Stimulated activated CD4-positive, alpha-beta T cell treated with anti-CD3 and anti-CD28 coated beads, Interleukin-1b, Interleukin-23, amount 100 ng/mL, for 1 hour (primary cell): ENCODE measurements at places on chromosomes 3 and 15.

- DNase-seq = no peak
Measured at GRCh38 chr3:9195390-9195789, 54.1 kb downstream of the SRGAP3 start.

- DNase-seq = no peak
Measured at GRCh38 chr3:124438813-124439212, 291.4 kb upstream of the UMPS start.

DNA sequence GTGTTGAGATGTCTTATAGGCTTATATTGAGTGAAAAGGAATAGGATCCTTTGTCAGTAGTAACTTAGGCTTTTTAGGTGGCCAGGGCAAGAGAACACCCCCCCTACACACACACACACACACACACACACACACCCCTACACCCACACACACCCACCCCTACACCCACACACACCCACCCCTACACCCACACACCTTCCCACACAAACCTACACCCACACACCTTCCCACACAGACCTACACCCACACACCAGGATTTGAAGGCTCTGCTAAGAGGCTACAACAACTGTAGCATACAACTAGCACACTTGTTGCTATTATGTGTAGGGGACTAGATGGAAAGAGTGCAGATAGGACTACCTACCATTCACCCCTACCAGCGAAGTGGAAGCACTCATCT lies 172.6 kb downstream of the PGPEP1L start:
- DNase-seq = no peak

DNA sequence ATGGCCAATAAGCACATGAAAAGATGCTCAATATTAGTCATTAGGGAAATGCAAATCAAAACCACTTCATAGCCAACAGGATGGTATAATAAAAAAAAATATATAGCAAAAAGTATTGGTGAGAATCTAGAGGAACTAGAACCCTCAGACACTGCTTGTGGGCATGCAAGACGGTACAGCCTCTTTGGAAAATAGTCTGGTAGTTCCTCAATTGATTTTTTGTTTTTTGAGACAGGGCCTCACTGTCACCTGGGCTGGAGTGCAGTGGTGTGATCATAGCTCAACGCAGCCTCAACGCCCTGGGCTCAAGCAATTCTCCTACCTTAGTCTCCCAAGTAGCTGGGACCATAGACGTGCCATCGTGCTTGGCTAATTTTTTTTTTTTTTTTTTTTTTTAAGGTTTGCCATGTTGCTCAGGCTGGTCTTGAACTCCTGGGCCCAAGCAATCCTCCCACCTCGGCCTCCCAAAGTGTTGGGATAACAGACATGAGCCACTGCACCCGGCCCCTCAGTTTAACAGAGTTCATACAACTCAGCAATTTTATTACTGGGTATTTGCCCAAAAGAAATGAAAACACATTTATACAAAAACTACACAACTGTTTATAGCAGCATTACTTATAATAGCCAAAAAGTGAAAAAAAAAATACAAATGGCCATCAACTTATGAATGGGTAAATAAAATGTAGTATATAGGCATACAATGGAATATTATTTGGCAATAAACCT lies 5.1 kb downstream of the PRC1 start:
- no peak for DNase-seq

- no peak for DNase-seq
Measured at GRCh38 chr3:81910244-81910852, 148.9 kb upstream of the GBE1 start.

- no peak for DNase-seq
Measured at GRCh38 chr15:68517285-68517761, 61.5 kb upstream of the CORO2B start.

DNA sequence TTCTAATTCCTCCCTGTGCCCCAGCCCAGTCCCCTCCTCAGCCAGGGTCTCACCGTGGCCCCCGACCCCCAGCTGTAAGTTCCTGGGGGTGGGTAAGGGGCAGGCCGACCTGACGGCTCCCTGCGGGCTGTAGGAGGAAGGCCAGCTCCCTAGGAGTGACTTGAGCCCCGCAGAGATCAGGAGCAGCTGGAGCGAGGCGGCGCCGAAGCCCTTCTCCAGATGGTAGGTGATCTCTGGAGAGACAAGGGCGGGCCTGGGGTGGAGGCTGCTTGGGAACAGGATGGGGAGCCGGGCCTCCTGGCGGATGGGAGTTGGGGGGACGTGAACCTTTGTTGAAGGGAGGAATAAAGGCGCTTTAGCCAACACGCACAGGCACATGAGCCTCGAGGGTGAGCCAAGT lies 4.2 kb downstream of the SLC28A1 start:
- no peak for DNase-seq

DNA sequence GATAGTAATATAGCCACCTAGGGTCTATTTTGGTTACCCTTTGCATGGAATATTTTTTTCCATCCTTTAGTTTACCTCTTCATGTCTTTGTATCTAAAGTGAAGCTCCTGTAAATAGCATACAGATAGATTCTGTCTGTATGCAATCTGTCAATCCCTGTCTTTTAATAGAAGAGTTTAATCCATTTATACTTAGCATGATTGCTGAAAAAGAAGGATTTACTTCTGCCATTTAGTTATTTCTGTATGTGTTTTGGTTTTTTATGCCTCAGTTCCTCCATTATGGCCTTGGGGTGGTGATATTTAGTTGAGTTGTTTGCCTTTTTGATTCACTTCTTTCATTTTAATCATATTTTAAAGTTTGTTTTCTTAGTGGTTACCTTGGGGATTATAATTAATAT lies 29.0 kb downstream of the PCCB start:
- no peak for DNase-seq

GRCh38 chr3:65019443-65020055 lies 331.7 kb upstream of the ADAMTS9 start:
- no peak for DNase-seq

GRCh38 chr3:141039589-141039988 lies 11.6 kb upstream of the SPSB4 start:
- no peak for DNase-seq

- no peak for DNase-seq
Measured at GRCh38 chr3:48564022-48564421, 441 bp upstream of the UCN2 start.

DNA sequence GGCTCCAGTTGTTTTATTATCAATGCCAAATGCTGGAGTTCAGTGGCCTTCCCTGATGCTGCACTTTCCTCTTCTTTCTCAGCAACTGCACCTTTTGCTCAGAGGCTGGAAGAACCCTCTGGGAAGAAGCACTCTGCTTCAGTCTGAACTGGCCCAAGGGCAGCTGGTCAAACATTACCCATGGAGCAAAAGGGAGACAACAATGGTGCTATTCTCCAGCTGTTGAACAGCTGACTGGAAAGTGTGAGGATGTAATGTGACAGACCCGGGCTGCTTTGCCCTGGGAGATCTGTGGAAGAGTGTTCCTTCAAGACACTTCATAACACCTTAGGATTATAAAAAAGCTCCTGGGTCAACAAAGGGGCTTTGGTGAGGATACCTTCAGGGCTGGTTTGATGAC lies 84.9 kb downstream of the EPHB1 start:
- DNase-seq = no peak

DNA sequence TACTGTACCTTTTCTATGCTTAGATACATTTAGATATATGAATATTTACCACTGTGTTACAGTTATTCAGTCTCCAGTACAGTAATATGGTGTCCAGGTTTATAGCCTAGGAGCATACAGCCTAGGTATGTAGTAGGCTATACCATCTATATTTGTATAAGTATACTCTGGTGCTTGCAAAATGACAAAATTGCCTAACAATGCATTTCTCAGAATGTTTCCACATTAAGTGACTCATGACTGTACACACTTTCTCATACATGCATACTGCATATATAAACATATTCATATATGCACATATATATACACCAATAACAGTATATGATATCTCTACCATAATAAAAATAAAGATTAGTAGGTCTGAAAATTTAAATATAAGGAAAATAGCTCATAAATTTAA lies 169.3 kb downstream of the DPH6 start:
- DNase-seq = no peak

DNA sequence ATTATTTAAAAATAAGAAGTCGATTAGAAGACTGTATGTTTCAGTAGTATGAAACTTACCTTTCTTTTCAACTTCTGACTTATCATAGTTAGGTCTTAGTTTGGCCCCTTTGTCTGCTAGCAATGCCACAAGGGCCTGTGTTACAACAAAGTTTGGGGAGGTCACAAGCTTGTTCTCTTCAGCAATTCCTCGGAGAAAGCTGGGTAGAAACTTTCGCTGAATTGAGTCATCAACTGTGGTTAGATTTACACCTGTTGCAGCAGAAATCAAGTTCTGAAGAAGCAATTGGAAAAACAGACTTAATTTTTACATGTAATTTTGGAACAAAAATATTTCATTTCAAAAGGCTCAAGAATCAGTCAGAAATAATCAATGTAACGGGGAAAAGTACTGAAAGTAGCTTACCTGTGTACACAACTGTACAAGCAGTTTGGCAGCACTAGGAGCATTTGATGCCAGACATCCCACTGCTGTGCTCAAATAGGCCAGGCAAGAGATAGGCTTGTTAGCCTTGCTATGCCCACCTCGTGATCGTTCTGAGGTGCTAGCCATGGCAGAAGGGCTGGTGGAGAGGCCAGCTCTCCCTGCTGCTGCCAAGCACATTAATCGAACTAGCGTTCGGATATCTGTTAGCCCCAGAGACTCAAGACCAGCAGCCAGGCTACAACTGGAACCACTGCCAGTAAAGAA lies 58.6 kb downstream of the FBXL22 start:
- DNase-seq = no peak

DNA sequence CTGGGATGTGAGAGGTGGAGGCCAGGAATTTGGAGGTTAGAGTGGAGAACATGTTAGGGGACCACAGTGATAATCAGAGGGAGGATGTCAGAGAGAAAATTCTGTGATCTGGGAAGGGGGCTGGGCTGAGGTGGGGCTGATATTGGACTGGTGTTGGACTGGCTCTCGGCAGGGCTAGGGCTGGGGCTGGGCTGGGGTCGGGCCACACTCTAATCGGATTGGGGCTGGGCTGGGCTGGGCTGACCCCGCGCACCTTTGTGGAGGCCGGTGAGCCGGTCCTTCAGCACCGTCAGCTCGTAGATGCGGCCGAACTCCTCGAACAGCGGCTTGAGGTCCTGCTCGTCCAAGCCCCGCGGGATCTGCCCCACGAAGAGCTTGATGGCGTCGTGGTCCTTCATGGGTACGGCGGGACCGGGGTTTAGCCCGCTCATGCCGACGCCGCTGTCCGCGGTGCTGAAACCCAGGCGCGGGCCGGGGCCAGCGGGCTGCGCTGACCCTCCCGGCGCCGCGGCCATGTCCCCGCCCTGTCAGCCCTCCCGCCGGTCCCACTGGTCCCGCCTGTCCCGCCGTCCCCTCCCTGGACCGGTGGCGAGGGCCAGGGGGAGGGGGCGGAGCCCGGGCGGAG lies 485 bp downstream of the CELF6 start:
- peak; percentile 7 for DNase-seq

- DNase-seq = no peak
Measured at GRCh38 chr3:173869766-173870165, 472.2 kb downstream of the NLGN1 start.

- DNase-seq = no peak
Measured at GRCh38 chr15:56839641-56840040, 78.8 kb upstream of the TCF12 start.

DNA sequence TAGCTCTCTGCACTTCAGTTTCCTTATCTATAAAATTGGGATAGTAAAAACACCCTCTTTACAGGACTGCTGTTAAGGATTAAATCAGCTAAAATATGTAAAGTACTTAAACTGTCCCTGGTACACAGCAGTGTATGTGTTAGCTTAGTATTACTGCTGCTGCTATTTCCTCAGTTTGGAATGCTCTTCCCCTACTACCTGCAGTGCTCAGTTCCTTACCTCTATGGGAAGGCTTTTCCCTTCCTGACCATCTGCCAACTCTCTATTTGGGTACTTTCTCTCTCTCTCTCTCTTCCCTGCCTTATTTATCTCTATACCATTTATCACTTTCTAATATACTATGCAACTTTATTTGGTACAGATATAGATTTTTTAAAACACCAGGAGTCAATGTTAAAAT lies 26.5 kb downstream of the KPNA4 start:
- DNase-seq = no peak

DNA sequence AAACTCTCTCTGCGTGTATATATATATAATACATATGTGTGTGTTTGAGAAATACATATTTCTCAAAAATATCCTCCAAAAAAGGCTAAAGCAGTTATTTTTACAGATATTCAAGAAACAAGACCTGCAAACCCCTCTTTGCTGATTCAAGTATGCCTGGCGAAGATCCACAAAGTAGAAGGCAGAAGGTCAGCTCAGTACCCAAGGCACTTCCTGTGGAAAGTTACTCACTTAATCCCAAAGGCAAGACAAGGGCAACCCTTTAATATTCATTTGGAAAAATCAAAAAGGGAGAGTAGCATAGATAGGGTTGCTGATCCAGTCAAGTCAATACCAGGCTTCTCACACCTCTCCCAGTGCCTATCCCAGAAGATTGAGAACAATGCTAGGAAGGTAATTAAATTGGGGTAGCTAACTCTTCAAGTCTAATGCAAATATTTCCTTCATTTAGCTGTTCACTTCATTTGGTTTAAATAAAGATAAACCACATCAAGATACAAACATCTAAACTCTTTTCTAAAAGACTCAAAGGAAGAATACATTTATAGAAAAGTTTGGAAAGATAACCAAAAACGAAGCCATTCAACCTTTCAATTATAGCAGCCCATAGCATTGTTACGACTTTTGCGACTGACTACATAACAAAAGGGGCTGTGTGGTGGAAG lies 7.2 kb downstream of the COX17 start:
- DNase-seq = no peak

GRCh38 chr3:189232790-189233189 lies 61.0 kb downstream of the TPRG1 start:
- no peak for DNase-seq

GRCh38 chr15:88894348-88894818 lies 961 bp downstream of the HAPLN3 start:
- peak; percentile 81 for DNase-seq

- no peak for DNase-seq
Measured at GRCh38 chr3:196590279-196590678, 21.8 kb downstream of the FBXO45 start.

DNA sequence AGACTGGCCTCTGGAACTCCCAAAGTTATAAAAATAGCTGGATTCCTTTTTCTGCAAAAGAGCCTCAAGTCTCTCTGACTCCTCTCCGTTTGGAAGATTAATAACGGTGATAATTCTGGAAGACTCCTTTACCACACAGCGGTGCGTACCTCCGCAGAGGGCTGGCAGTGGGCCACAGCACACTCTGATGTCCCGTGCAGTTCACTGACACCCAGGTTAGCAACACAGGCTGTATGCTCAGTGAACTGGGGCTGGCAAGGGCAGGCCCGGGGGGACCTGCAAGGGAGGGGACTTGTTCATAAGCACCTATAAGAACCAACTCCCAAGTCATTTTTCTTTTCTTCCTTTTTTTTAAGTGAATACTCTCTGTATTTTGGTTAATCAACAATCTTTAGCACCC lies 120.3 kb upstream of the TJP1 start:
- no peak for DNase-seq

- no peak for DNase-seq
Measured at GRCh38 chr15:43789409-43789808, 2.7 kb upstream of the SERF2 start.

GRCh38 chr3:132596326-132596725 lies 744 bp upstream of the ACKR4 start:
- no peak for DNase-seq

- no peak for DNase-seq
Measured at GRCh38 chr3:105988540-105989212, 119.9 kb upstream of the CBLB start.
